ENCODE measurements at places on chromosomes 3 and 15.

GRCh38 chr3:49098429-49098828 lies 4.6 kb upstream of the QRICH1 start:
- peak; percentile 89 for DNase-seq

DNA sequence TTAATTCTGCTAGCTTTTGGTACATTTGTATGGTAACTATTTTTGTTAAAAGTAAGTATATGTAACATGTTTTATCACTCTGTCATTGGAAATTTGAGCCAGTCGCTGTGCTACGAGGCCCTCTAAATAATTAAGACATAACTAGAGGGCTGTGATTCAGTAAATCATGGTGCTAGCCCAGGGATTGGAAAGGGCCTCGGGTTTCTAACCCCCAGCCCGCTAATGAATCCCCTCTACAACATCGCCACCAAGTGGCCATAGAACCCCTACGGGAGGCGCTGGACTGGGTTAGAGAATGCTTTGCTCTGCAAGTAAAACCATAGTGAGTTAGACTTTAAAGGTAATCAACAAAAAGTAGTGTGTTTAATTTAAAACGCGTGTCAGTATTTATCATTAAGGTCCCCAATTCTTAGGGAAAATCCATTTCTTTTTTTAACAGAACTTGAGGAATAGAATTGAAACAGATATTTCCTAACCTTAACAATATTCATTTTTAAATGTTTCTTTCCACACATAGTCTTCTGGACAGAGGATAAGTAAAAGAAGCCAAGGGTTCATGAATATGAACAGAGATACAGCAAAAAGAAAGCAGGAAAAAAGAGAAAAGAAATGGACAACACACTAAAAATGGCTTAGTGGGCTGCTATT lies 744.7 kb downstream of the EPHA3 start:
- DNase-seq, result peak; percentile 65

DNA sequence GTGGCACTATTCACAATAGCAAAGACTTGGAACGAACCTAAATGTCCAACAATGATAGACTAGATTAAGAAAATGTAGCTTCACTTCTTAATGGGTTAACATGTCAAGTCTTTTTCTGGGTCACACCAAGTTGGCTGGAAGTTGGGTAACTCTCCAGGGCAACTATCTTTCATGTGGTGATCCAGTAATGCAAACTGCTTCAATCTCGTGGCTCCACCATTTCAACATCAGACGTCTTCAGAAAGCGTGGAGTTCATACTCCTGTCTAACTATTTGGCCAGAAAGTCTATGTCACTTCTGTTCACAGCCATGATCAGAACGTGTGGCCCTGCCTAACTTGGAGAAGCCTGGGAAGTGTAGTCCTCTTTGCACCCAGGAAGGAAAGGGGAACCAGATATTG lies 32.2 kb downstream of the DUT start:
- no peak for DNase-seq

GRCh38 chr3:170797685-170798084 lies 72.3 kb downstream of the RPL22L1 start:
- no peak for DNase-seq

GRCh38 chr15:76565366-76565765 lies 228.8 kb downstream of the ISL2 start:
- no peak for DNase-seq

DNA sequence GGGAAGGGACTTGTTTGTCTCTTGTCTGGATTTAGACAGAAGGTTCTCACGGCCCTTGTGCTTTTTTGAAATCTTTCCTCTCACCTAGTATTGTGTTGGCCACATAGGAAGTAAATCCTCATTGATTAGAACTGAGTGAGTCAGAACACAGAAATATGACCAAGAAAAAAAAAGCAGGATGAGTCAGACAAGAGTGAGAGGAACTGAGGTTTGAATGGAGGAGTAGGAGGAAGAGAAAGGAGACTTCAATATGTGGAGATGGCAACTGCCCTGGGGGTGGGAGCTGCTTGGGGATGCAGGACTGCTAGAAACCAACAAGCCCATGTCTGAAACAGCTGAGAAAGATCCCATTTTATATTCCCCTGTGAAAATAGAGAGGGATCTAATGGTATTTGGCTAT lies 194.1 kb upstream of the ZBTB20 start:
- DNase-seq, result no peak

DNA sequence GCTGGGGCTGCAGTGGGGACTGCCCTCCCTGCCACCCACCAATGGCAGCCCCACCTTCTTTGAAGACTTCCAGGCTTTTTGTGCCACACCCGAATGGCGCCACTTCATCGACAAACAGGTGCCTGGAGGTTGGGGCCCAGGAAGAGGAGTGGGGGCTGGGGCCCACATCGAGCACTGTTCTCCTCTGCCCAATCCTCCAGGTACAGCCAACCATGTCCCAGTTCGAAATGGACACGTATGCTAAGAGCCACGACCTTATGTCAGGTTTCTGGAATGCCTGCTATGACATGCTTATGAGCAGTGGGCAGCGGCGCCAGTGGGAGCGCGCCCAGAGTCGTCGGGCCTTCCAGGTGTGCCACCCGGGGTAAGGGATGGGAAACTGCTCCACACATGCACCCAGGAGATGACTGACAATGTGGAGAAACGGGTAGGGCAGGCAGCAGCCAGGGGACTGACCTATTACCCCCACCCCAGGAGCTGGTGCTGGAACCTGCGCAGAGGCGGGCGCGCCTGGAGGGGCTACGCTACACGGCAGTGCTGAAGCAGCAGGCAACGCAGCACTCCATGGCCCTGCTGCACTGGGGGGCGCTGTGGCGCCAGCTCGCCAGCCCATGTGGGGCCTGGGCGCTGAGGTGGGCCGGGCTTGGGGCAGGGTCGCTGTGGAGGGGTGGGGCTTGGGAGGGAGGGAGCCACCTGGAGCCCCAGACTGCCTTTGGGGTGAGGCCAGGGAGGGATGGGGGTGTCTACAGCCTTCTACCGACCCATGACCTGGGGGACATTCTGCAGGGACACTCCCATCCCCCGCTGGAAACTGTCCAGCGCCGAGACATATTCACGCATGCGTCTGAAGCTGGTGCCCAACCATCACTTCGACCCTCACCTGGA lies 22.9 kb downstream of the NBEAL2 start:
- DNase-seq, result no peak

GRCh38 chr3:195319060-195319459 lies 48.1 kb upstream of the XXYLT1 start:
- no peak for DNase-seq

DNA sequence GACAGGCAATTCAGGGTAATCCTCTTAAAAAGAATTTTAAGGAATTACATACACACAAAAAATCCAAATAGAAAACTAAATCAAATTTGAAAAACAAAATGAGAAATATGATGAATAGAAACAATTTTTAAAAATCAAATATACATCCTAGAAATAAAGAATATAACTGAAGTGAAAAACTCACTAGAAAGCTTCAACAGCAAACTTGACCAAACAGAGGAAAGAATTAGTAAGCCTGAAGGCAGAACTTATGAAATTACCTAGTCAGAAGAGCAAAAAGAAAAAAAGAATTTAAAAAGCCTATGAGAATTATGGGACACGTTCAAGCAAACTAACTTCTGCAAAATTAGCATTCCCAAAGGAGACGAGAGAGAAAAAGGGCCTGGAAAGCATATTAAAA lies 206.1 kb downstream of the PCCB start:
- no peak for DNase-seq

DNA sequence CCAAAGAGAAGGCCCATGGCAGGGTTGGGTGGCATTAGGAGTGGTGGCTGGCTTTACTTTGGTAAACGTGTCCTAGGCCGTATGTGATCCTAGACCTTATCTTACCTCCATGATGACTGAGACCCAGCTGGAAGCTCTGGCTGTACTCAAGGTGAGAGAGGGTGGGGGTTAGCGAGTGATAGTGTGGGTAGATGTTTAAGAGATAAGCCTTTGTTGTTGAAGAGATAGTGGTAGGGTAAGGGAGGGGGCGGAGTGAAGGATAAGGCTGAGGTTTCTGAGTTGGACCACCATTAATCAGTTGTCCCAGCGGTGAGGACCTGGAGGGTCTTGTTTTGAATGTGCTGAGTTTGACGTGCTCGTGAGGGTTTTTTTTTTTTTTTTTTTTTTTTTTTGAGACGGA lies 61.5 kb upstream of the ULK4 start:
- no peak for DNase-seq

DNA sequence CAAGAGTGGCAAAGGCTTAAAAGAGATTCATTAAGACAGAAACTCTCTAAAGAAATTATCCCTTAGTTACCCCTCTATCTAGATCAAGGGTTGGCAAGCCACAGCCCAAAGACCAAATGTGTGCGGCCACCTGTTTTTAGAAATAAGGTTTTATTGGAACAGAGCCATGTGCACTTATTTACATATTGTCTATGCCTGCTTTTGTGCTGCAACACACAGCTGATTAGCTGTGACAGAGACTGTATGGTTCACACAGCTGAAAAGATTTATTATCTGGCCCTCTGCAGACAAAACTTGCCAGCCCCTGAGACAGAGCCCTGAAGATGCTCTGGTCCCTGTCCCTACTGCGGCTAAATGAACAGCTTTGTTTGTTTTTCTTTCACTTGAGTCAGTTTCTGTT lies 88.1 kb downstream of the ADAMTS9 start:
- DNase-seq, result peak; percentile 41

GRCh38 chr15:22918596-22919140 lies 61.5 kb downstream of the CYFIP1 start:
- DNase-seq, result no peak

- no peak for DNase-seq
Measured at GRCh38 chr3:184230081-184230602, 757 bp downstream of the VWA5B2 start.

GRCh38 chr15:52121896-52122295 lies 9.3 kb upstream of the BCL2L10 start:
- DNase-seq, result no peak

GRCh38 chr3:127848131-127849129 lies 26.1 kb upstream of the MGLL start:
- no peak for DNase-seq

DNA sequence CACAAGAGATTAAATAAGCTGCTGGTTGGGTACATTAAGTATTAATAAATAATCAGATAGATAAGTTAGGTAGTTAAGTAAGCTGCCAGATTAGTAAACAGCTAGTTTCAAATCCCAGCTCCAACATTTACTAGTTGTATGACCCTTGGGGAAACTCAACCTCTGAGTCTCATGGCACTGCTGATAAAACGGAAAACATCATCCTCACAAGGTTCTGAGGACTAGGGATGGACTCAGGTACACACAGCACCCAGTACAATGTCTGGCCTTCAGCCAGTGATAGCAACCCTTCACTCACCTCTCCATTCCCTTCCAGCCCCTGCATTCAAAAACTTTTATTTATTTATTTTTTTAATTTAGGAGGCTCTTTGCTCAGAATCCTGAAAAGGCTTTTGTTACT lies 32.3 kb downstream of the B3GNT5 start:
- no peak for DNase-seq

GRCh38 chr3:61387817-61388216 lies 136.6 kb upstream of the FHIT start:
- no peak for DNase-seq

- no peak for DNase-seq
Measured at GRCh38 chr3:150107429-150108175, 136.9 kb upstream of the PFN2 start.

DNA sequence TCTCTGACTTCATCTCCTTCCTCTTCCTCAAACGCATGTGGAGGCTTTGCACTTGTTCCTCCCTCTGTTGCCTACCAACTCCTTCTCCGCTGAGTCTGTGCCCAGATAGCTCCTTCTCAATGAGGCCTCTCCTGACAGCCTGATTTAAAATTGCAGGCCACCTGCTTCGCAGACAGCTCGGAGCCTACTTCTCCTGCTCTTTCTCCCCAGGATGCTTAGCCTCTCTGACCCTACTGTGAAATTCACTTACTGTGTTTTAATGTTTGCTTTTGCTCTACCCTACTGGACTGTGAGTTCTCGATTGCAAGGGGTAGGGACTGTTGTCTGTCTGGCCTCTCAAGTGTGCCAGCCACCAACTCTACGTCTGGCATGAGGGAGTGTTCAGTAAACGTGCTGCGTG lies 83.4 kb downstream of the EEFSEC start:
- peak; percentile 39 for DNase-seq

DNA sequence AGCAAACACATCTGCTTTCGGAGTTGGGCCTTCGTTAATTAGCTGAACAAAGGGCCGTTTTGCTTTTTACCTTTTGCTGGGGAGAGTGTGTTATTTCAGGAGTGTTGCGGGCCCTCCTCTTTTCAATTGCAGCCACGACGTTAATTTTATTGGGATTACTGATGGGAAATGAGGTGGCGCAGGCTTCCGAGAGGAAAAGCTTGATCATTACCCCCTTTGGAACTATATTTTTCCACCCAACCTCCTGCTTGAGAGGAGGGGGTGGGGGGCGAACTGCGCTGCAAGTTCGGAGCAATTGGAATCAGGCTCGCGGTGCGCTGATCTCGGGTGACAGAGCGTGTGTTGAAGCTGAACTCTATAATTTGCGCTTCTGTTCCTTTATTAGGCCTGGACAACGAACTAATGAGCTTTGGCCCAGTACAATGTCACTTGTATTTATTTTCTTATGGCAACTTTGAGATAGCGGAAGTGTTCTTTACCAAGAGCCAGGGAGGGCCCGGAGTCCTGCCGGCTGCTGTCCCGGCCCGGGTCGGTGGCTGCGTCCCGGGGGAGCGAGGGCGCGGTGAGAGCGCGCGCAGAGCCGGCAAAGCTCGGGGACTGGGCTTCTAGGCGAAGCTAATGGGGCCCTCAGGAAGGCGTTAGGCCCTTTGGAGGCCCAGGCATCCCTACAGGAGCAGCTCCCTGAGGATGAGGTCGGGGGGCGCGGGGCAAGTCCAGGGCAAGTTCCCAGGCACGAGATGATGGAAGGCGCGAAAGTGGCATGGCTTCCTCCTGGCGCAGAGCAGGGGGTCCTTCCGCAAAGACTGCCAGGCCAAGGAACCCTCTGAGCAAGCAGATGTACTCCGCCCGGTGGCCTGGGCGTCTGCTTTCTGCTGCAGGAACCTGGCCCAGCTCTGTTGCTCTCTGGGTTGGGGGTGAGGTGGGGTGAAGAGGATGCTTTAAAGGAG lies 12.9 kb downstream of the NR2F2 start:
- no peak for DNase-seq

DNA sequence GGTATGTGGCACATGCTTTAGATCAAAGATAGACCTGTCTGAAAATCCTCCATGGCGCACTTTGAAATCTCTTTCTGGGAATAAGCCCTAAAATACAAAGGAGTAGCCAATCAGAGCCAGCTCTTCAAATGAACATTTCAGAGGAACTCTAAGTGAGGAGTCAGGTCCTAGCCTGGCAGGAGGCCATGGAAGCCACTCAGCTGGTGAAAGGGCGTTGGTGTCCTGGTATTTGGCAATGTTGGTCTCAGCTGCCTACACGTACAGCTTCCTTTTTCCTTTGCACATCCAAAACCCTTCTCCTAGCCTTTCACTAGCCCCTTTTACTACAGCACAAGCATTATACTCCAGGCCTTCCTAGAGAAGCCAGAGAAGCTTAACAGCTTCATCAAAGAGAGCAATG lies 5.5 kb downstream of the WDR73 start:
- no peak for DNase-seq

All from BE2C (cell line).